ENCODE measurements at places on chromosomes 2 and 18.

DNA sequence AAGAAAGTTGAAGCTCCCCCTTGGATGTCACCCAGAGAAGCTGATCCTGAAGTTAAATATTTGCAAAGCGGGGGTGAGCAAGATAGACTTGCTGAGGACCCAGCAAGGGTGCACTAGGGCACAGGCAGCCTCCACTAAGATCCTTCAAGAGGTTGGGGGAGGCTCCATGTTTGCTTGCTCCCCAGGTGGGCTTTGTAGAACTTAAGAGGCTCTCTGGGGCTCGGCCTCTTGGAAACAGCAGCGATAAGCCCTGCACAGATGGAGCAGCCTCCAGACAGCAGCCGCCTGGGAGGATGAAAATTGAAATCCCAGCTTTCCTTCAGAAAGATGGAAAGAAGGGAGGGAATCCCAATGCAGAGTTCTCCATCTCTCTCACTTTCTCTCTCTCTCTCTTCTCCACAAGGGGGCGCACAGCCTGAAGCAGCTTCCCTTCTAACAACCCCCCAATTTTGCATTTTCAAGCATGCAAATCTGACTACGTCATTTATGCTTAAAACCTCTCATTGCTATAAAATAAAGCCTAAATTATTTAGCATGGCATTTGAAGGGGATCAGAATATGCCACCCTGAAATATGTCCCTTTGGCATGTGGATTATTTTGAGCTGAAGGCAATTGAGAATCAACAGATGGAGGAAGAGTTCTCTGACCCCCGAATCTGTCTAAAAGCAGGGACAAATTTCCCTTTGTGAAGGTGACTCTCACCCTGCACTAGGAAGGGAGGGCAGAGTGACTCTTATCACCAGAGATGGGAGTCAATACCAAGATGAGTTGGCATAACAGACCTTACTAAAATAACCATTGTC is 185.7 kb upstream of the KLHL29 start:
- DNase-seq, result peak; percentile 13

GRCh38 chr2:120482334-120482733 is 136.4 kb downstream of the INHBB start:
- no peak for DNase-seq

DNA sequence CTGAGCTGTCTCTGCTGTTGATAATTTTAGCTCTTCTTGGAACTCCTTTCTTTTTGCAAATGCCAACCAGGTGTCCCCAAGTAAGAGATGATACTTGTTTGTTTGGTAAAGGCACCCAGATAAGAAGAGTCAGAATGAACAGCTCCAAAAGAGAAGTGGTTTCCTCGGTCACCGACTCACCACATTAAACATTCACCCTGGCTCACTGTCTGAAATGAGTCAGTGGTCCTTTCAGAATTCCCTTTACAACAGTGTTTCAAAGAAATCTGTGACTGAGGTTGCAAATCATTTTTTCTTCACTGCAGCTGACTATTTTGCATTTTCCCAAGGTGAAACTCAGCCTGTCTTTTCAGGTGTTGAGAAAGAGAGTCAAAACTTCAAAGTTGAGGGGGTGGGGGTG is 16.2 kb upstream of the CXCR4 start:
- DNase-seq, result no peak

GRCh38 chr2:47697000-47697601 is 85.8 kb upstream of the MSH6 start:
- DNase-seq, result no peak

DNA sequence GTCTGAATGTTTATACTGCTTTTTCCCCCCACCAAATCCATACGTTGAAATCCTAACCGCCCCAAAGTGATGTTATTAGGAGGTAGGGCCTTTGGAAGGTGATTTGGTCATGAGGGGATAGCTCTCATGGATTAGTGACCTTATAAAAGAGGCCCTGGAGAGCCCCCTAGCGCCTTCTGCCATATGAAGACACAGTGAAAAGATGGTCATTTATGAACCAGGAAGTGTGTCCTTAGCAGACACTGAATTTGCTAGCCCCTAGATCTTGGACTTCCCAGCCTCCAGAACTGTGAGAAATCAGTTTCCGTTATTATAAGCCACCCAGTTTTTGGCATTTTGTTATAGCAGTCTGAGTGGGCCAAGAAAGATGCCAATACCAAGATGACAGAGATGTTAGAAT is 7.2 kb upstream of the TSN start:
- DNase-seq, result peak; percentile 63

- no peak for DNase-seq
Observed at GRCh38 chr2:45055162-45055605, 45.9 kb upstream of the SIX2 start.

All from fibroblast of upper back skin (primary cell).